ENCODE measurements at places on chromosomes 16 and 17.

DNA sequence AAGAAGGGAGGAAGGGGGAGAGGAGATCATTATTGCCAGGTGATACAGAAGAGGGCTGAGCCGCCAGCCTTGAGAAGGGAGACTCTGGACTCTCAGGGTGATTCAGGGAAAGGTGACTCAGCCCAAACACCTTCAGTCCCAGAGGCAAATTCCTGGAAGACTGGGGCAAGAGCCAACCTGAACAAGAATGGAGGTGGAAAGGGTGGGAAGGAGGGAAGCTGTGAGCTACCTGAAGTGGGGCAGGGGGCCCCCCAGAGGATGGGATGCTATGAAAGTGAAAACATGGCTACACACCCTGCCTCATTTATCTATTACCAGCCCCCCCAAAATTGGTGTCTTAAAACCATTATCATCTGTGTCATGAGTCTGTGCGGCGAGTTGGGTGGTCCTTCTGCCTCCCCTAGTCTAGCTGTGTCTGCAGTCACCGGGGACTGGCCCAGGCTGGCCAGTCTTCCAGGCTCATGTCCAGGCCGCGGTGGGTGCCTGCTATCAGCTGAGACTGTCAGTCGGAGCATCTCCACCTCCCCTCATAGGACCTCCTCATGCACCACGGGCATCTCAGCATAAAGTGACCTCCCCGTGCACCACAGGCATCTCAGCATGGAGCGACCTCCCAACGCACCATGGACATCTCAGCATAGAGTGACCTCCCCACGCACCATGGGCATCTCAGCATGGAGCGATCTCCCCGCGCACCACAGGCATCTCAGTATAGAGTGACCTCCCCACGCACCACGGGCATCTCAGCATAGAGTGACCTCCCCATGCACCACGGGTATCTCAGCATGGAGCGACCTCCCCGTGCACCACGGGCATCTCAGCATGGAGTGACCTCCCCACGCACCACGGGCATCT lies 3.2 kb upstream of the SLC47A2 start:
- no peak for DNase-seq

DNA sequence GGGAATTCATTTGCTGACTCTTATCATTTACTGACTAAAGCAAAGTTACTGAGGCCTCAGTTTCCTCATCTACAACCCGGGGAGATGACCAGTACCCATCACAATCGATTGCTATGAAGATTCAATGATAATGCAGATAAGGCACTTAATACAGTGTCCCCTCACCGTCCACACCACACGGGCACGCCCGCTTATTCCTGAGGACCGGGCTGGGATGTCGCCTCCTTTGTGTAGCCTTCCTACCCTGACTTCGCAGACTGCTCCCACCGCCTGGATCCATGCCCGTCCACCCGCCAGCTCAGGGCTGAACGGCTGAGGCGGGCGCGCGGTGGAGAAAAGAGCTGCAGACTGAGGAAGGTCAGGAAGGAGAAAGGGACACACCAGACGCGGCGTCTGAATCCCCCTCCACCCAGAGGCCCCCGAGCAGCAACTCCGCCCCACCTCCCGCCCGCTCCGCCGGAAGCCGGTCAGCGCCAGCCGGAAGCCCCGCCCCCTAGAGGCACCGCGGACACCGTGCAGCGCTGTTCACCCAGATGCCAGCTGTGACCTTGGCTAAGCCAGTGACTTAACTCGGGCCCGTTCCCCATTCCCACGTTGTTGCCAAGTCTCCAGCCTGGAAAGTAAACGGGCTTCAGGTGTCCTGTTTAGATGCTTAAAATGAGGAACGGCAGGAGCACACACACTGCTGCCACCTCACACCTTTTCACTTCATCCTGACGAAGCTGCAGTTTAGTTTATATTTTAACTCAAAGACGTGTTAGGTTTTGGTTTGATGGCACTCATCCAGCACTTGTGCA lies at the start of gene KRABD2:
KRABD2 (minus strand) TSS at position 434 of the 797 bp plus-strand sequence.
- DNase-seq: peak; percentile 95

DNA sequence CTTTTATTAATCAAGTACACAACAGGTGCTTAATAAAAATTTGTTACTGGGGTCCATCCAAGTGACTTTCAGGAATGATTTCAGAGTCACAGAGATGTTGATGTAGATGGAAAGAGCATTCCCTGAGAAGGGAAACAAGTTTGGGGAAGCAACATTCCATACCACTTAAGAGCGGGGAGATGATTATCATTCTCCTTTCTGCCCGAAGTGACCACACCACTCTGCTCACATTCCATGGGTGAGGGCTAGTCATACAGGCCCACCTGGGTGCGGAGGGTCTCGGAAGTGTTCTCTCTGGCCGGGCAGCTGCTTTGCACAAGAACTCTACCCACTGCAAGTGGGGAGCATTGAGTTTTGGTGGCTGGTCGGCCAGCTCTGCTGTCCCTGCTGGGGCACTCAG lies 231.4 kb downstream of the SNX29 start:
- DNase-seq: no peak

- DNase-seq: no peak
These were observed 11.4 kb upstream of the APOH start for GRCh38 chr17:66240630-66241029.

DNA sequence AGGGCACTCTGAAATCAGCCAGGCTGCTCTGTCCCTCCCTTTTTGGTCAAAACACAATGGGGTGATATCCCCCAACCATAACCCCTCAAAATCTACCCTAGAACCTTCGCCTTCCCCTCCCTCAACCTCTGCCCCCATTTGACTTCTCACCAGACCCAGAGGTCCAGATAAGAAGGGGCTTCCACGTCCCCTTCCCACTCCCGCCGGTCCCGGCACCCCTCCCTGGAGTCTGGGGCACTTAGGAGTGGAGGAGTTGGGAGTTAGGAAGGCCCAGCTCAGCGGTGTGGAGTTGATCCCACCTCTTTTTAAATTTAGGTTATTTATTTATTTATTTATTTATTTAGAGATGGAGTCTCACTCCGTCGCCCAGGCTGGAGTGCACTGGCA lies 619 bp upstream of the TMEM92 start:
- no peak for DNase-seq

DNA sequence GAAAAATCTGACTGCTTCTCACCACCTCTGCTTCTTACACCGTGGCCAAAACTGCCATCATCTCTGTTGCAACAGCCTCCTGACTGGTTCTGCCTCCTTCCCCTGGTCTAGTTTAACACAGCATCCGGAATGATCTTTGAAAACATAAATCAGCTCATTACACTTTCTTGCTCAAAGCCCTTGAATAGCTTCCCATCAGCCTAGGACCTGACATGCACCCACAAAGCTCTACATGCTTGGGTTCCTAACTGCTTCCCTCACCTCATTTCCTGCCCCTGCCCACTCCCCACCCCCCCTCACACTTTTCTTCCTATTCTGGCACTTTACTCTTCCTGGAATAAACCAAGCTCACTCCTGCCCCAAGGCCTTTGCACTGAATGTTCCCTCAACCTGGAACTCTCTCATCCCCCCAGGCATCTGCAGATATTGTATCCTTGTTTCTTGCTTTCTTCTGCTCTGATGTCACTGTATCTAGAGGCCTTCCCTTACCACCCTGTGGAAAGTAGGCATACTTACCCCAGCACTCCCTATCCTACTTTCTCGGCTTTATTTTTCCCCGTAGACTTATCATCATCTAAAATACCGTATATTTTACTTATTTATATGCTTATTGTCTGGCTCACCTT lies 112.4 kb downstream of the FTO start:
- no peak for DNase-seq

GRCh38 chr16:81657224-81657623 lies 121.9 kb upstream of the PLCG2 start:
- DNase-seq: no peak

- DNase-seq: no peak
These were observed 39.2 kb downstream of the KSR1 start for GRCh38 chr17:27495460-27495859.

DNA sequence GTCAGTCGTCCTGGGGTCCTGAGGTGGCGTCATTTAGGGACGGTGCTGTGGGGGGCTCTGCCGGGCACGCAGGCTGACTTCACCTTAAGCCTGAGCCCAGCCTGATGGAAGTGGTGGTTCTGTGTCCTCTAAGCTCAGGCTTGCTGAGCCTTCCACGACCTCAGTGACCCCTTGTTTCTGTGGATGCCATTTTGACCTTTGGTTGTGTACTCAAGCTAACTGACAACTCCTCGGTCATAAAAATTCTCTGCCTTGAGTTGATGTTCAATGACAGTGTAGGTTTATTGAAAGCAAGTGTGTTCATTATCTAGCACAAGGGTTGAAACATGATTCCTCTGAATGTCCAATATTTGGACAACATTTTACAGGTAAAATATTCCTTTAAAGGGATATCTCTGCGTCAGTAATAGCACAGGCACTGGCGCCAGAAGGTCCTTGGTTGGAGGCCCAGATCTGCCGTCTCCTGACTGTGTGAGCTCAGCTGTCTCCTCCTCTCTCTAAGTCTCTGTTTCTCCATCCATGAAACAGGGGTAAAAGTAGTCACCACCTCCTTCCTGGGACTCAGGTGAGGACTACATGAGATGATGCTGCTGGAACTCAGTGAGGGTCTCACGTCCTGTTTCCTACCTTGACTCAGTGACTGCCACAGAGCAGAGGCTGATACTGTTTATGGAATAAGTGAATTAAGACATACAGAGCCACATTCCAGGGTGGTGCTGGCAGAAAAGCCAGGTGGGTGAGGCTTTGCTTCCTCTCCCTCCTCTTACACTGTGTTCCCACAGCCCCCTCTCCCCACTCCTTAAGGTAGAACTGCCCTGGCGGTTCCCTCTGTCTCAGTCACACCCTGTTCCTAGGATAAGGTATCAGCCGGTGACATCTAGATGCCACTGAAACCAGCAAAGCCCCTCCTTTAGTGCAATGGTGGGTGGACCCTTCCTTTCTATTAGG lies 75.7 kb downstream of the IRF8 start:
- no peak for DNase-seq

DNA sequence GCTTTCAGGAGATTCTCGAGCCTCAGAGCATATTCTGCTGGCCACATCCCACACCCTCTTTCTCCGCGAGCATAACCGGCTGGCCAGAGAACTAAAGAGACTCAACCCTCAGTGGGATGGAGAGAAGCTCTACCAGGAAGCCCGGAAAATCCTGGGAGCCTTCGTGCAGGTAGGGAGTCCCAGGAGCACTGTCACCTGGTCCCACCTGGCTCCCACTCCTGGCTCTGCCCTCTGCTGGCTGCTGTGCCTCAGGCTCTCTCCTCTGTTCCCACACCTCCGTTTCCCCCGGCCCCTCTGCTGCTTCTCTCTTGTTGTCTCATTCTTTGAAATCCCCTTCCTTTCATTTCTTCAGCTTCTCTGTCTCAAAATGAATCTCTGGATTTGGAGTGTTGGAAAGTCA lies 16.4 kb downstream of the LPO start:
- no peak for DNase-seq

DNA sequence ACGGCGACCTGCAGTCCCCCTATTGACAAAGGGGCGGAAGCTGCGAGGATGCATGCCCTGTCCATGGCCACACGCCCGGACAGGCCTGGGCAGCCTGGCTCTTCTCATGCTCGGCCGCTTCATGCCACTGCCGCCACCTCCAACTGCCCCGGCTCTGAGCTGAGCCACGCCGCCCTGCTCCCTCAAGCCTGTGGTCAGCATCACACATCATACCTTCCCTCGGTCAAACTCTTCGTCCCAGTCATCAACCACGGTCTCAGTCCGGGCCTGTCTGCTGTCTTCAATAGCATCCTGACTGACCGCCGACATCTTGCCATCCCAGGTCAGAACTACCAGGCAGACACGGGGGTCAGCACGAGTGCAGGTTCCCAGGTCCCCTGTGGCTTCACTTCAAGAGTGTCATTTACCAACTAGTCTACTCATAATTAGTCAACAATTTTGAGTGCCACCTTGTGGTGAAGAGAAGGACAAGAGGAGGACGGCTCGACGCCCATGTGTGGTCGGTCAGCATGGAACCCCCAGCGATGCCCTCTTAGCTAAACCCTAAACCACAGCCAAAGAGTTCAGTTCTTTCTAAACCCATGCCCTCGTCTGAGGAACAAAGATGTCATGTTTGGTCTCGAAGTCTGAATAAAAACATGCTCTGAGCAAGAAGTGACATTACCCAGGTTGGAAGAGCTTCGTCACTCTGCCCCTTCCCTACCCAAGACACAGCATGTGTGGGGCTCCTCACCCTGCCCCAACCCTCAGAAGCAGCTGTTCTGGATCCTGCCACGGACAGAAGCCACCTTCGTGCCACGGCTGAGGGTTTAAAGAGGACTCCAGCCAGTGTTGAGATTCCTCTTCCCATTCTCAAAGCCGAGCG lies 16.9 kb upstream of the CYTH1 start:
- peak; percentile 79 for DNase-seq

- no peak for DNase-seq
These were observed 45.9 kb downstream of the HS3ST3B1 start for GRCh38 chr17:14346801-14347200.

- DNase-seq: no peak
These were observed 81.2 kb downstream of the RBFOX3 start for GRCh38 chr17:79529661-79530081.

- DNase-seq: no peak
These were observed 270.6 kb downstream of the CPPED1 start for GRCh38 chr16:12532871-12533610.

DNA sequence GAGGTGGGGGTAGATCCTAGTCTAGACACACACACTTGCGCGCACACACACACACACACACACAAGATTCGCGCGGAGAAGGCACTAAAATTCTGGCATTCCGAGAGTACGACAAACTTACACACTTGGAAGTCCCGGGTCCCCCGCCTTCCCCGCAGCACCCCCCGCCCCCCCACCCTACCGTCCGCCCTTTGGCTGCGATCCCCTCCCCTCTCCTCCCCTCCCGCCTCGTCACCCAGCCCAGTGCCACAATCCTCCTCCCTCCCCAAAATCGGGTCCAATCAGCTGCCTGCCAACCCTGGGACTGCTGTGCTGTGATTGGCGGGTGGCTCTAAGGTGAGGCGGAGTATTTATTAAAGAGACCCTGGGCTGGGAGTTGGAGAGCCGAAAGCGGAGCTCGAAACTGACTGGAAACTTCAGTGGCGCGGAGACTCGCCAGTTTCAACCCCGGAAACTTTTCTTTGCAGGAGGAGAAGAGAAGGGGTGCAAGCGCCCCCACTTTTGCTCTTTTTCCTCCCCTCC lies at the start of gene SOX9:
SOX9 (plus strand) TSS at position 379 of the 522 bp plus-strand sequence. CDS start 372 bp downstream, outside the sequence.
- no peak for DNase-seq

All from hematopoietic multipotent progenitor cell treated with erythropoietin and hydrocortisone succinate and interleukin-3 and kit ligand, for 6 days (in vitro differentiated cells).